ENCODE measurements at places on chromosomes 1 and 21.

DNA sequence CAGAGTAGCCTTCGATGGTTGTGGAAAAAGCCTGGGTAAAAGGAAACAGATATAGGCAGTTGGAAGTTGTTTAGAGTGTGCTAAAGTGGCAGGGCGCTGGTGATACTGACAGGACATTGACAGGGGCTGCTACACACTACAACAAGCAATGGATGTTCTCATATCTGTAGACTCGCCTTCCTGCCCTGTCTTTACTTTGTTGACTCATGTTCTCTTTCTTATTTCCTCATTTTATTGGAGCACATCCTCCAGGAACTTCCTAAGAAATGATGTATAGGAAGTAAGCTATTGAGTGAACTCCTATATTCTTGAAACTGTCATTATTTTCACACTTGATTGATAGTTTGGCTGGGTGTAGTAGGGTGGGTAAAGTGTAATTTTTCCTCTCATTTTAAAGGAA lies 51.0 kb downstream of the C4BPA start:
- no peak for DNase-seq

- DNase-seq, result no peak
Measured at GRCh38 chr1:222165629-222166028, 382.3 kb downstream of the HHIPL2 start.

DNA sequence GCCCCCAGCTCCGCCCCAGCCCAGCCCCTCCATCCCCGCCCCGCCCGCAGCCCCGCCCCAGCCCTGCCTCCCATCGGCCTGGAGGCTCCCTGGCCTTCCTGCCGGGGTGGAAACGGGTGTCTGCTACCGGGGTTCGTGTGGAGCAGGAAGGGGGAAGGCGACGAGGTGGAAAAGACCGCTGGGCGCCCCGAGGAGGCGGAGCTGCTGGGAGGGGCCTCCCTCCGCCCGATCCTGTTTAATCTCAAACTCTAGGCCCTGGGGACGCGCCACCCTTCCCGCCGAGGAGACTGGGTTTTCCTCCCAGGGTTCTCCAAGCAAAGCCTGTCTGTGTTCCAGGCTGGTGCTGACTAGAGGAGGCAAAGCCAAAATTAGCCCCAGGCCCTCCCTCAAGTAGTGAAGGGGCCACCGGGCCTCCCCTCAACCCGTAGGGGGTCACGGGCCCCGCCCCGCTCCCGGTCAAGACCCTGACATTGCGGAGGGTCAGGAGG lies 16.2 kb upstream of the TTLL10 start:
- DNase-seq, result no peak

DNA sequence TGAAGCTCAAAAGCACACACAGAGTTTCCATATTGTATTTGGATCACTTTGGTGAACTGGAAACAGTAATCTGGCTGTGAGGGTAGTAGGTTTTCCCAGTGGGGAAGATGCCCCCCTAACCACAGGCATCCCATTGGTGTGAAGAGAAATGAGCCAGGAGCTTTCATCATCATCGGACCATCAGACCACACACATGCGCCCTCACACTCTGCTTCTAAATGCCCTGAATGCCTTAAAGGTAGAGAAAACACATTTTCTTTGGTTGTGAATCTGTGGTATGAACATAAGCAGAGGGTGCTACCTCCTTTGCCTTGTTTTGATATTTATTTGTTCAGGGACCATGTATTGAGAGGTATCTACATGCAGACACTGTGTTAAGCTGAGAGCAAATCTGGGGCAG lies 79.0 kb upstream of the DNAH14 start:
- no peak for DNase-seq

DNA sequence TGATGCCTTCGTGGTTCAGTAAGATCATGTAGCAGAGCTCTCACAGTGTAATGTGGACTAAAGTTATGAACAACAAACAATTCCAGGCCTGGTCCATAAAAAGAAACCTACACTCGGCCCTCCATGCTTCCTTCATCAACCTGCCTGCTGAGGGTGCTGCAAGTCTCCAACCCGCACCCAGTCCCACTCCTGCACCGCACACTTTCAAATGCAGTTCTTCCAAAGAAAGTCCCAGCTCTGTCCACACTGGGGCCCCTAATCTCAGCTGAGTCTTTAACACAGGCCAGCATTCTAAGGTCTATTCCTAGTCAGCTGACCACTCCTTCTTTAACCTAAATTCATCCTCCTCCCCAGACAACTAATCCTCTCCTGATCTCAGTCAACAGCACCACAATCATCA lies 71.5 kb upstream of the NR5A2 start:
- DNase-seq, result no peak

DNA sequence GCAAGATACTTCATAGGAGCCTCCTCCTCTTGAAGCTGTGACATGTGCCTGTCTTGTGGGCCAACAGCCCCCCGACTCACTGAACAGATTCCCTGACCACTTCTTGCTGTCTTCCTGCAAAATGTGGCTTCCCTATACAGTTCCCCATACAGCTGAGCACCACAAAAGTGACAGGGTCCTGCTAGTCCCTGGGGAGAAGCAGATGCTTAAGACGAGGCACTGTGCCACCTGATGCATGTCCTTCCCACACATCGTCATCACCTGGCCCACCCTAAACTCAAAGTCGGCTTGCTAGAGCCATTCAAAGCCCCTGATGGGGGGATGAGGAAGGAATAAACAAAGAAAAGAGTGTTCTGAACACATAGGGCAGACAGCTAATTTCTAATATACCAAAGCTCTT lies 29.2 kb upstream of the ETV3 start:
- no peak for DNase-seq

- DNase-seq, result no peak
Measured at GRCh38 chr1:95407131-95407885, 173.3 kb downstream of the RWDD3 start.

GRCh38 chr1:155424091-155424490 lies 103.4 kb downstream of the RUSC1 start:
- DNase-seq, result no peak

DNA sequence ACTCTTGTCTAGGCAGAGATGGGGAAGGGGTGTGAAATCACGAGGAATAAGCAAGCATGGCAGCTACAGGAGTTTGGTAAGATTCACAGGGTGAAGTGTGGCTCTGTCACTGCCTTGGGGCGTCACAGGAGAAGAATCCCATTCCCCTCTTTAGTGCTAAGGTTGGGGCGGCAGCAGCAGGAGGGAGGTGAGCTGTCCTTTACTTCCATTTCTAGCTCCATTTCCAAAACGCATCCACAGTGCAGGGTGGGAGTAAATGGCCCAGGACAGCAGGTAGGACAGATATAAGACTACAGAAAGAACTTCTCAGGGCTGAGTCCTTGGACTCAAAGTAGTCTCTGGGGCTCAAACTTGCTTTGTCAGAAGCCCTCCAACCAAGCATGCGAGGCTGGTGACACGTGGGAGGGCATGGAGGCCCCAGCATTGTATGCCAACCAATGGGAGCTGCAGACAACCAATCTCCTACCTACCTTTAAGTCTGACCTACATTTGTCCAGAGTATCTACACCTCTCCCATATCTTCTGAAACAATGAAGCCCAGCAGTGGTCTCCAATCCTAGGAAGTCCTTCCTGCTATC lies 8.5 kb downstream of the MEF2D start:
- no peak for DNase-seq

GRCh38 chr1:181647314-181648035 lies 164.2 kb downstream of the CACNA1E start:
- no peak for DNase-seq

DNA sequence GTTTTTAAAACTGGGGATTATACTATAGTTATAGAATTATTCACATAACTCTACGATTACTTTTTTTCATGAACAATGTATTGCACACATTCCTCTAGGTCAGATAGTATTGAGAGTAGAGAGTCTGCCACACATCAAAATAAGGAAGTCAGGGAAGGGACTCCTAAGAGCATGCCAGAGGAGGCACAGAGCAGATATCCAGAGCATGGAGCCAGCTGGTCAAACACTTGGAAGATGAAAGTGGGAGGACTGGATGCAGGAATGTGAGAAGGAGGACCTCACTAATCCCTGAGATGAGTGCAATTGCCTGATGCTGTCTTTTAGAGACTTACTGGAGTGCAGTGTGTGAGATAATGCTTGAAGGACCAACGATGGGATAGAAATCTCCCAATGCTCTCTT lies 9.6 kb upstream of the RFX5 start:
- DNase-seq, result no peak

DNA sequence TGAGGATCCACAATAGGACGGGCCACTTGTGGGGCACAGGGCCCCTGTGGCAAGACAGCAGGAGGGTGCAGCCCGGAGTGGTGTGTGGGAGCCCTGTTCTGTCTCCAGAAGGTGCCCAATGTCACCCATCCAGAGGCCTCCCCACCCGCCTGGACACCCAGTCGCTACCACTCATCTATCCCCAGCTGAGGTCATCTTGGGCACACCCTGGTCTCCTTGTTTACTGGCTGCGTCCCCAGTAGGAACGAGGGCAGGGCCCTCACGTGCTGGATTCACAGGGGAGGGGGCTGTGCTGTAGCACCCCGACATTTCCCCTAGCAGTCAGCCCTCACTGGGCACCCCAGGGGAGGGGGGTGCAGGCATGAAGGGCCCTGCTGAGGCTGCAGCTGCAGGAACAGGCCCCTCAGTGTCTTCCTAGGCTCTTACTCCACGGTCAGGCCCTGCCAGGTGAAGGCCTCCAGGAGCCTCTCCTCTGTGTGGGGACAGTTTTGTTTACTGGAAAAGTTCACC lies 2.3 kb upstream of the TNNT2 start:
- DNase-seq, result no peak

GRCh38 chr1:202708456-202709275 lies 1.6 kb downstream of the SYT2 start:
- DNase-seq, result no peak

DNA sequence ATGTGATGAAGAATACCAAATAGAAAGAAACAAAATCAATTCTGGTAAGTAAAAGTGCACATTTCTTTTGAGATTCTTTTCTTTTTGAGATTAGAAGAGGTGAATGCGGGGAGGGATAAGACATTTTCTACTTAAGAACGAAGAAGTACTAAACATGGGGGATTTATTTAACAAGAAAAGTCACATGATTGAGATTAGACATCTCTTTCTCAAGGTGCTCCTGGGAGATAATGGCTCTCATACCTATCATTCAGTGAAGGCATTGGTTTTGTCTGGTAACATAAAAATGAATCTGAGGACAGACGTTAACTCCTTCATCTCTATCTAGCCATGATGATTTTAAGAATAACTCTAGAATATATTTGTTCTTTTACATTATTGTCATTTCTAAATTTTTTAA lies 147.9 kb upstream of the SAMSN1 start:
- no peak for DNase-seq

GRCh38 chr21:24223624-24224023 lies 1383.7 kb downstream of the MRPL39 start:
- DNase-seq, result no peak

GRCh38 chr1:170247751-170248521 lies 102.2 kb downstream of the NTMT2 start:
- no peak for DNase-seq

DNA sequence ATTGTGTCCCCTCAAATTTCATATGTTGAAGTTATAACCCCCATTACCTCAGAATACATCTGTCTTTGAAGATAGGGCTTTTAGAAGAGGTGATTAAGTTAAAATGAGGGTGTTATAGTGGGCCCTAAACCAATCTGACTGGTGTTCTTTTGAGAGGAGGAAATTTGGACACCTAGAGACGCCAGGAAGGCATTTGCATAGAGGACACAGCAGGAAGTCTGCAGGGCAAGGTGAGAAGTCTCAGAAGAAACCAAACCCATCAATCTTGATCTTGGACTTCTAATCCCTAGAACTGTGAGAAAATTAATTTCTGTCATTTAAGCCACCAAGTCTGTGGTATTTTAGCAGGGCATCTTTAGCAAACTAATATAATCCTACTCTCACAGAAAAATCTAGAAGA lies 13.0 kb downstream of the GOLPH3L start:
- no peak for DNase-seq

- DNase-seq, result peak; percentile 67
Measured at GRCh38 chr1:210669951-210670350, 341.2 kb downstream of the HHAT start.

DNA sequence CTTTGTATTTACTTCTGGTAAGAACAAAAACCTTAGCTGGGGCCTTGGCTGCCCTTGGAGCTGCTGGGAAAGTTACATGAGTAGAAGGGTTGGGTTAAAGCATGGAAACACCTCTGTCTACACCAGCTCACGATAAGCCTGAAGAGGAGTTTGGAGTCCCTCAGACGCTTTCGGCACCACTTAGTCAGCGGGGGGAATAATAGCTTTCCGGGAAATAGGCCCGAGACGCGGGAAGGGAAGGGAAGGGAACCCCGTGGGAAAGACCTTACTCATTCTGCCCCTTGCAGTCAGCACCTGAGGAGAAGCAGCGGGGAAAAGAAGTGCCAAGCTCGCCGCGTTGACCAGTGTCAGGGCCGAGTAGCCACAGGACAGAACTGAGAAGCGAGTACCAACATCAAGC lies 66.4 kb upstream of the PDE9A start:
- no peak for DNase-seq

GRCh38 chr1:33692206-33693188 lies 171.4 kb upstream of the HMGB4 start:
- DNase-seq, result no peak

- no peak for DNase-seq
Measured at GRCh38 chr1:62716397-62716796, 28.2 kb upstream of the DOCK7 start.

GRCh38 chr21:40840401-40841125 lies 6.4 kb downstream of the DSCAM start:
- DNase-seq, result no peak

DNA sequence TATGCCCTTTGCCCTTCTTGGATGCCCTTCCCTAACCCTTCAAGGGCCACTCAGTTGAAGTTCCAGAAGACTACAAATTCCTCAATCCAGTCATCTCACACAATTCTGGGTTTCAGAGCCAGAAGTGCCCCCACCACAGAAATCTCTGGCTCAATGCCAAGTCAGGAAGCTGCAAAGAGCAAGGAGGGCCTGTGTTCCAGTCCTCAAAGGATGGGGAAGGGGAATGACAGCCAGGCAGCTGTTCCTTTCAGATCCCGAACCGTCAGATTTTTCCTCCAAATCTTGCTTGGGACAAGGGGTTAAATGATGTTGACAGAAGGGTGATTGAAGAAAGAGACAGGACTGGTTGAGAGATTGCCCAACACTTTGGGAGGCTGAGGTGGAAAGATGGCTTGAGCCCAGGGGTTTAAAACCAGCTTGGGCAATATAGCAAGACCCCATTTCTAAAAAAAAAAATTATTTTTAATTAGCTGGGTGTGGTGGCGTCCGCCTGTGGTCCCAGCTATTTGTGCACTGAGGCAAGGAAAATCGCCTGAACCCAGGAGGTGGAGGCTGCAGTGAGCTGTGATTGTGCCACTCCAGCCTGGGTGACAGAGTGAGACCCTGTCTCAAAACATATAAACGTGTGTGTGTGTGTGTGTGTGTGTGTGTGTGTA lies 716 bp upstream of the HPDL start:
- peak; percentile 41 for DNase-seq

DNA sequence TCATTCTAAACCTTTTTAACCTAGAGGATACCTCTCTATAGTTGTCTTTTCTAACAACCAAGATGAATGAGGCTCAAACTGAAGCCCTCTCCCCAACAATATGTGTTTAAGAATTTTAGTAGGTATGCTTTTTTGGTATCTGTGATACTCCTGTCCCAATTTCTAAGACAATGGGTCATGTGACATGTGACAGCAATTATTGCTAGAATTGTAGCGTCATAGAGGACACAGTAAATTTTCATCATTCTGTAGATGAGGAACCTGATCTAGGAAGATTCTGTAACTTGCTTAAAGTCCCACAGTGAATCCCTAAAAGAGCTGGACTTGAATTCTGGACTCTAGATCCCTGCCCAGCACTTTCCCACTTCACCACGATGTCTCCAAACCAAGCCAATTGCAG lies 11.6 kb upstream of the CASQ1 start:
- no peak for DNase-seq

Data from NCI-H1092 treated with DMSO at 0.1 percent for 48 hours (cell line).